Activated T-helper 17 cell treated with anti-CD3 and anti-CD28 coated beads, Interleukin-2, amount 50 U/mL, for 72 hours (primary cell): ENCODE measurements at places on chromosomes 4 and X.

DNA sequence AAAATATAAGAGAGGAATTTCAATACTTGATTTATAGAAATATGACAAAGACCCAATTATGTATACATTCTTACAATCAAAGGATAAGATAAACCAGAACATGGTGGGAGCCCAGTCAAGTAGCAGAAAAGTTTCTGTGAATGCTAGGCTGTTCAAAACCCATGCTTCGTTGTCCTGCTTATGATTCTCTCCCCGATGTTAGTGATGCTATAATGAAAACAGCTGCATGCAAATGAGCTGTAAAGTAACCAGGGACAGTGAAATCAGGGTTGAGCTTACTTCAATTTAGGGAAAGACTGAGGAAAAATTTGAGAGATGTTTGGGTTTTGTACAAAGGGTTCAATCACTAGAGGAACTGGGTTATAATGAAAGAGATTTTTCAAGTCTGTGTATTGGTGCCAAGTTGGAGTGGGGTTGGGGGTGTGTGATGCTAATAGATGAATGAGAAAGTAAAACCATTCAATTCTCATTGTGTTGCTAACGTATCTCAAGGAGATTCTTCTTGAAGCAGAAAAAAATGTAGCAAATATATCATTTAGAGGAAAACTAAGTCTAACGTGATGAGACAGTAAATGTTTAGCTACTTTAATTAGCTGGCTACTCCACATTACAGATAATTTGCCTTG, 59.3 kb upstream of the PPP1R2C start:
- no peak for ATAC-seq

DNA sequence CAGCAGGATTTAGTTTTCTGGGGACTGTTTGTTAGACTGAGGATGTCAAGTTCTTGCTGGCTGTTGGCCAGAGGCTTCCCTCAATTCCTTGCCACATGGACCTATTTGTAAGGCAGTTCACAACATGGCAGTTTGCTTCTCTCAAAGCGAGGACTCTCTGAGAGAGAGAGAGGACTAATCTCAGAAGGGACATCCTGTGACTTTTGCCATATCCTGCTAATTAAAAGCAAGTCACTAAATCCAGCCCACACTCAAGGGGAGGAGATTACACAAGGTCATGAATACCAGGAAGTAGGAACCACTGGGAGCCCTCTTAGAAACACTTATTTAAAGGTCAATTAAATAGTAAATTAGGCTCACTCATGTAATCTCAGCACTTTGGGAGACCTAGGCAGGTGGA, 38.2 kb downstream of the PPP1R2C start:
- ATAC-seq = no peak

- ATAC-seq = no peak
Measured at GRCh38 chr4:82247171-82247570, 126.6 kb downstream of the HNRNPD start.

DNA sequence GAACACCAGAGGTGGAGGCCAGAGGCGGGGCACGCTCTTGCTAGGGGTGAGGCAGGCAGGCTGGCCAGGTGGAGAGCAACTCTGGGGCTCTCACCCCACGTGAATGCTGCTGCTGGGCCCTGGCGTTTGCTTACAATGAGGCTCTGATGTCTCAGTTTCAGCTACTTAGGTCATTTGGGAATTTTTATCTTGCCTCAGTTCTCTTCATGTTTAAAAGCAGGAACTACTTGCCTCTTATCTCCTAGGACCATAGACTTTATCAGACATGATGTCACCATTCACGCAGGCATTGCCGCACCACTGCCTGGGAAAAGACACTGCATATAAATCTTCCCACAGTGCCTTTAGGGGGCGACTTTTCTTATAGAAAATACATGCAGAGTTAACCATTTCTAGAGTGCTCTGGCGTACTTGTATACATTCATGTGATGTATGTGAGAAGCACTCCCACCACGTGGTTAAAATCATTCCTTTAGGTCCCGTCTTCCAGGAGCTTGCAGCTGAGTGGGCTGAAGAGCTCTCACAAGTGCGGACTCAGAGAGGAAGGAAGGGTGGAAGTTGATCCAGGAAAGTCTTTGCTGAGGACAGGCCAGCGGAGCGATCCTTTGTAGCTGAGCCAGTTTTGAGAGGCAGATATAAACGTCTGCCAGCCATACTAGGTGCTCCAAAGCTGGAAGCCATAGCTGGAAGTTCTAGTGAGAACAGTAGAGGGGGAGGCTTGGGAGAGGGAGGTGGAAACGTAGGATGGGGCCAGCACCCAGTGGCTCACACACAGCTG, 84.3 kb upstream of the CLDN34 start:
- no peak for ATAC-seq

GRCh38 chr4:21011106-21011505, 310.8 kb downstream of the PACRGL start:
- no peak for ATAC-seq

DNA sequence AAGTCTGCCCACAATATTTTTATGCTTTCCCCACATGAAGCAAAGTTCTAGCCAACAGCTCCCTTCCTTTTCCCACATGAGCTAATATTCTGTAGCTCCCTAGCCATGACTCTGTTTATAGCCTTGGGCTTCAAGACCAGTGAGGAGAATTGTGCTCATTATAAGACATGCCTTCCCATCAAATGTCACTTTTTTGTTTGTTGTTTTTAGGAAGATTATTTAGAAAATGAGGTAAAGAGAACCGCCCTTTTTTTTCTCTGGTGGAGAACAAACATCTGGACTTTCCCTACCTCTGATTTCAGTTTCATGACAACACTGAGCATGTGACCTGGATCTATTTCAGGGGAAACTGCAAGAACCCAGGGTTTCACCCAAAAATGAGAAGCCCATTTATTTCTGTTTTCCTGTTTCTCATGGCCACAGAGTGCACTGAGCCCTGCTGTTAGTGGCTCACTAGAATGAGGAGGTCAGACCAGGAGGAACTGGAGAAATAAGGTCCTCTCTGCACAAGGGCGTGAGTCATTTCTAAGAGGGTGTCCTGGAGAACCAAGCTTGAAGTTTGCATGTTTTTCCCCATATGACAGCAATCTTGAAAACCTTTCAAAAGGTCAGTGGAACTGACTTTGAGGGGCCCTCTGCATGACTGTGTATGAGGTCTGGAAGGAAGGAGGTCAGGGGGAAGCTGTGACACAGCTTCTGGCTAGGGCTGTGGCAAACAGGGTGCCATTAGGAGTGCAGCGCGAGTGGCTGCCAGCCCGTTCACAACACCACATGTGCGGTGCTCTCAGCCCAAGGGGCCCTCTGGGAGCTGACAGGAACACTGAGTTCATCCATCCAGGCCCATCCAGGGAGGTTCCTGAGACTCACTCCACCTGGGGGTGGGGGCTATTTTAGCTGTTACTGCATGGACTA, 55.2 kb downstream of the CHST7 start:
- peak; percentile 89 for ATAC-seq

- no peak for ATAC-seq
Measured at GRCh38 chr4:46196086-46196485, 72.2 kb upstream of the GABRG1 start.

GRCh38 chrX:132093239-132093860, 34.5 kb downstream of the FRMD7 start:
- no peak for ATAC-seq

GRCh38 chr4:61763682-61764081, 563.6 kb downstream of the ADGRL3 start:
- ATAC-seq = no peak

- ATAC-seq = no peak
Measured at GRCh38 chr4:165326831-165327210, 648 bp upstream of the MSMO1 start.

DNA sequence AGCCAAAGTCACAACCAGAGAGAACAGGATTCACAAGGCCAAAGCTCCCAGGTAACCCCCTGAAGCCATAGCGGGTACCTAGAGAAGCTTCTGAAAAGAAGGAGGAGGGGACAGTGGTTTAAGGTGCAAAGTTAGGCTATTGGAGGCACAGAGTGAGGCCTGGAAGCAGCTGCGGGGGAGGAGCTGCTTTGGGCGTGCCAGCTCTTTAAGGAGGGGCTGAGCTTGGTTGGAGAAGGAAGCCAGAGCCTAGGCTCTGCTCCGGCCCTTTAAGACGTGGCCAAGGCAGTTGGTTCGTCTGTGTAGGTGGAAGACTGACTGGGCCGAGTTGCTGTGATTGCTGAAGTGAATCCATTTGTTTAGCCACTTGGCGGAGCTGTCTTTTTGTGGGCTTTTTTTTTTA, 1.5 kb downstream of the KLF8 start:
- ATAC-seq = peak; percentile 82

DNA sequence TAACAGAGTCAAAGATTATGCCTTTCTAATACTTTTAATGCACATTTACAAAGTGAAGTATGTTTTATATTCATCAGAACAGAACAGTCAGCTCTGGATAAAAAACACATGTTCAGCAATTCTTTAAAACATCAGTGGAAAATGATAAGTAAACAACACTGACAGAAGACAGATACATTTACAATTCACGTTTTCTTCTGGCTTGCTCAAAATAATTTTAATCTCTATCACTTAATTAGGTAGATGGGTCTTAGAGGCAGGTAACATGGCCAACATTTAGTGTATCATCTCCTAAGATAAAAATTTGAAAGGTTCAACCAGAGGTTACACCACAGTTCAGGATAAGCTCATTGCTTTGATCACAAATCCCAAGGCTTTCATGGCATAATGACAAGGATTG, 156.8 kb upstream of the MAB21L2 start:
- no peak for ATAC-seq

DNA sequence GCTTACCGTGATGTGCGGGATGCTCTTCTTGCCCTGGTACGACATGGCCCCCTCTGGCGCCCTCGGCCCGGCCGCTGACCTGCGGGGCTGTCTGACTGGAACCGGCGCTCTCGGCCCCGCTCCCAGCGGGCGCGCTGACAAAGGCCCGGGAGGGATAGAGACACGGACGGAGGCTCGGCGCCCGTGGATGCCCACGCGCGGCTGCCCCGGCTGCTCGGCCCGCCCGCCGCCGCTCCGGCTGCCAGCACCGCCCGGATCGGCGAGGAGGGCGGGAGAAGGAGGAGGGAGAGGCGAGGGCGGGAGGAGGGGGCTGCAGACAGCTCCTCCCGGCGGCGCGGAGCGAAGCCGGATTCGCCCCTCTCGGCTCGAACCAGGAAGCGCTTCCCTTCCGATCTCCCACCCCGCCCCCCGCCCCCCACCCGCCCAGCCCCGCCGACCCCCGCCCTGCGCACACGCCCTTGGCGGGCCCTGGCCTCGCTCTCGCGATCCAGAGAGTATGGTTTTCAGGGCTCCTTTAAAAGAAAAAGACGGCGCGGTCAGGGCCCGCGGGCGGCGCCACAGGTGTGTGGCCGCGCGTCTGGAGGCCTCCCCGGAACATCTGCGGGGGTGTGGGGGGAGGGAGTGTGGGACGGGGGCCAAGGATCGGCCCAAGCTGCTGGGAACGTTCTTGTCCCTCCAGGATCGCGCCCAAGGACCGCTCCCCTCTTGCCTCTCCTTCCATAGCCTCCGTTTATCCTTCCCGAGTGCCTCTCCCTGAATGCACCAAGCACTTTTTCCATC, 4.5 kb downstream of the CRMP1 start:
- no peak for ATAC-seq

GRCh38 chr4:108058685-108059440, 69.2 kb downstream of the HADH start:
- ATAC-seq = no peak

- ATAC-seq = no peak
Measured at GRCh38 chr4:62130637-62131036, 930.5 kb downstream of the ADGRL3 start.

- ATAC-seq = peak; percentile 80
Measured at GRCh38 chr4:145530189-145530588, 48.5 kb downstream of the SMAD1 start.

DNA sequence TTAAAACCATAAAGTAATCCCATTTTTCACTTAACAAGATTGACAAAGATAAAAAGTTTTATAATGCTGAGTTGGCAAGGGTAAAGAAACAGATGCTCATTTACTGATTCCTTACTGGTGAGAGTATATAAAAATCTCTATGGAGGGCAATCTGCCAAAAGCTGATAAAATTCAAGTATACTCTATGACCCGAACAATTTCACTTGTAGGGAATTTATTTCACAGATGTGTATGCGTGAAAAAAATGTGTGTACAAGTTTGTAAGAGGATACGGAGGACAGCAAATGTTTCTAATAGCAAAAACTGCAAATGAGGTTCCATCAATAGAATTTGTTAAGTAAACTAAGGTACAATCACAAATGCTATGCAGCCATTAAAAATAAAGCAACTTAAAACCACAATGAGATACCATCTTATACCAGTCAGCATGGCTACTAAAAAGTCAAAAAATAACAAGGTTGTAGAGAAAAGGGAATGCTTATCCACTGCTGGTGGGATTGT, 23.4 kb downstream of the DHX15 start:
- no peak for ATAC-seq

GRCh38 chr4:128600410-128600809, 209.1 kb upstream of the JADE1 start:
- ATAC-seq = no peak

DNA sequence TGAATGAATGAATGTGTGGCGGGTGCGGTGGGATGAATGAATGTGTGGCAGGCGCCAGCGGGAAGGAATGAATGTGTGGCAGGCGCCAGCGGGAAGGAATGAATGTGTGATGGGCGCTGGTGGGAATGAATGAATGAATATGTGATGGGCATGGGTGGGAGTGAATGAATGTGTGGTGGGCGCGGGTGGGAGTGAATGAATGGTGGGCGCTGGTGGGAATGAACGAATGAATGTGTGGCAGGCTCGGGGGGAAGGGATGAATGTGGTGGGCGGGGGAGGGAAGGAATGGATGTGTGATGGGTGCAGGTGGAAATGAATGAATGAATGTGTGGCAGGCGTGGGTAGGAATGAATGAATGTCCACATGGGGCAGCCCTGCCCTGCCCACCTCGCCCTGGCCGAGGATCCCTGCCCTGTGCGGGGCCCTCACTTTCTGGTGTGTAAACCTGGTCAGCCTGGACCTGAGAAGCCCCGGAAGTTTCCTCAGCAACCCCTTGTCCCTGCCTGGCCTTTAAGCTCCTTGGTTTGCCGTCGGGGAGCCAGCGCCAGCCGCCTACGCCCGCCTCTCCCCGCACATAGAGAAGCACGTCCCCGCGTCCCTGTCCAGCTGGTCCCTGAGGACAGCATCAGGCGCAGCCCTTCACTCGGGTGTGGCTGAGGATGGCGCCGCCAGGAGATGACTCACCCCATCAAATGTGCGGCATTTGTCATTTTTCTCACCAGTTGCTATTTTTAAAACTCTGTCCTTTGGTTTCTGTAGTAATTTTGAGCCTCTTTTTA, 112.8 kb upstream of the LRPAP1 start:
- no peak for ATAC-seq

DNA sequence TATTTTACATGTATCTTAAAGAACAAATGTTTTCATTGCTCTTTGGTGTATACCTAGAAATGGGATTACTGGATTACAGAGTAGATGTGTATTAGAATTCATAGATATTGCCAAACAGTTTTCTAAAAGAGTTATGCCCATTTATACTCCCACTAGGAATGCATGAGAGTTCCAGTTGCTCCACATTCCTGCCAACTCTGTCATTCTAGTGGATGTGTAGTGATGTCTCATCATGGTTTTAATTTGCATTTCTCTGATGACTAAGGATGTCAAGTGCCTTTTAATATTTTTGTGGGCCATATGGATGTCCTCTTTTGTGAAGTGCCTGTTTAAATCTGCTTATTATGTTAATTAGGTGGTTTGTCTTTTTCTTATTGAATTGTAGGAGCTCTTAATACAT, 65.6 kb upstream of the BMP2K start:
- no peak for ATAC-seq
